ENCODE measurements at places on chromosomes 13 and 19.
A peak's percentile ranks its signal among the peaks of the same experiment; 100 is the strongest.

GRCh38 chr19:40908976-40909375 is 26.9 kb upstream of the CYP2A7 start:
- no peak for DNase-seq

DNA sequence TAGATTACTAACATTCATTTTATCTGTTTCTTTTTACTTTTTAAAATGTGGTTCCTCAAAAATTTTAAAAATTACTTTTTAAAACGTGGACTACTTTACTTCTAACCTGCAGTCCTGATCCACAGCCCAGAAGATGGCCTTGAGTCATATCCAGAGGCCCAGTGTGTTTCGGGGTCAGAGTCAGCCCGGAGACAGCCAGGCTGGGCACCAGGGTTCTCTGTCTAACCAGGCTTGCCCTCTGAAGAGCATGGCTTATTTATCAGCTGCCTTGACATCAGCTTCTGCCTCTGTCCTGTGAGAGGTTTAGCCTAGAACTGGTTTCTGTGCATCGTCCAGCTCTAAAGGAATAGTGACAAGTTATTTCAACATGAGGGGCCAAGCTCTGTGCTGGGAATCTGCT is 332.0 kb downstream of the FGF9 start:
- DNase-seq: no peak

- peak; percentile 63 for DNase-seq
Measured at GRCh38 chr13:113902986-113903775, 39.3 kb upstream of the GAS6 start.

DNA sequence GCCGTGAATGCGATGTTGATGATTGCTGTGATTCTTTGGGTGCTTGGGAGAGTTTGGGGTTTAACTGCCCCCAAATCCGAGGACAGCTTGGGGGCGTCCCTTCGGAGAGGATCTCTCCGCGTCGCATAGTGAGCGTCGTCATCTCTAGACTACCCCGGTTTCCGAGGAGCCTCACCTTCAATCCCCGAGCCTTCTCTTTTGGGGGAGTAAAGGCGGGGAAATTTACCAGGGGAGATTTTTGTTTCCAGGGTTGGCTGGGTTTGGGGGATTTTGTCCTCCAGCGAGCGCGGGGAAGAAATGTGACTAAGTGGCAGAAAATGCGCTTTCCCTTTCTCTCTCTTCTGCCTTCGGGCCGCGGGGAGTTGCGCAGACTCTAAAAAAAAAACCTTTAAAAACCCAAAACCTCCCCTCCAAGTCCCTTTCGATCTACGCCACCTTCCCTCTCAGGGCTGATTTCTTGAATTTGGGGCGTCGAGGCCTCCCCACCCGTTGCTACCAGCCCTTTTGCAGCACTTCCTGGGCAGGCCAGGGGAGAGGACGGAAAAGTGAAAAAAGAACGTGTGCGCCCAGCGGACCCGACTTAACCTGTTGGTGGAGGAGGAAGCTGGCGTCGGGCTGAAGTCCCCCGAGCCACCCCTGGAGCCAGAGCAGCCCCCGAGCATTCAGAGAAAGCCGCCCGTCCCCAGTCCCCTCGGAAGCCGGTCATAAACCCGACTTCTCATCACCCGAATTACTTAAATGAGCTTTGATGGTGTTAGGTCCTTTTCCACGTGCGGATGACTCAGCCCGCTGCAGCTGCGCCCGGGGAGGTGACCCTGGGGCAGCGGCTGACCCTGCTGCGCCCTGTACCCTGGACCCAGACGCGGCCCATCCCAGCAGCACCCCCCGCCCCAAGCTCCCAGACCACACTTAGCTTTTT is 17.7 kb downstream of the NFIX start:
- DNase-seq: peak; percentile 84

GRCh38 chr19:10516671-10517286 is 468 bp downstream of the S1PR5 start:
- DNase-seq: no peak

DNA sequence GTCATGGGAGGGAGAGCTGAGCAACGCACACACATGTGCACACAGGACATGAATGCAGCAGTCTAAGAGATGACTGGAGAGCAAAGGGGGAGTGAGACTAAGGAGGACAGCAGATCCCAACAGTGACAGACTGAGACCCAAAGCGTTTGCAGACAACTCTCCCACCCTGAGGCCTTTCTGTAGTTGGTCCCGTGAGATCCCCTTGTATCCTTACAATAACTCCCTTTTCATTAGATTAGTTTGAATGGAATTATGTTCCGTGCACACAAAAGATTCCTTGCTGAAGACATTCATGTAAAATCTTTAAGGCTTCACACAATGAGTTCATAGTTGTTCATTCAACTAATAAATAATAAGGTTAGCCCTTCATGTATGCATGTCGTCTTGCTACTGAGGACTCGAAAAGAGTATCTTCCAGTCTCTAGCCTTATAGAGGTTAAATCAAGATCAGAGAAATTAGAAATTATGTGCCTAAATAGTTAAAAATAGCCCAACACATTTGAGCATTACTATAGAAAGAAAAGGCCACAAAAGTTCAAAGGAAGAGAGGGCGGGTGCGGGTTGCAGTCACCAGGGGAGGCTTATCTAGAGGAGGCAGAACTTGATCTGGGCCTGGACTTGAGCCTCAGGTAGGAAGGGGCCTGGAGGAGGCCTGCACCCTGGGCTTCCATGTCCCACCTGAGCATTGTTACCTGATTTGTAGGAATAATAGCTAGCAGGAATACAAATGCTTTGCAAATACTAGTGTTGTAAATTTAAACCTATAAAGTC is 3.1 kb upstream of the GTF3A start:
- DNase-seq: no peak

- DNase-seq: no peak
Measured at GRCh38 chr13:28478127-28478526, 16.8 kb downstream of the FLT1 start.

DNA sequence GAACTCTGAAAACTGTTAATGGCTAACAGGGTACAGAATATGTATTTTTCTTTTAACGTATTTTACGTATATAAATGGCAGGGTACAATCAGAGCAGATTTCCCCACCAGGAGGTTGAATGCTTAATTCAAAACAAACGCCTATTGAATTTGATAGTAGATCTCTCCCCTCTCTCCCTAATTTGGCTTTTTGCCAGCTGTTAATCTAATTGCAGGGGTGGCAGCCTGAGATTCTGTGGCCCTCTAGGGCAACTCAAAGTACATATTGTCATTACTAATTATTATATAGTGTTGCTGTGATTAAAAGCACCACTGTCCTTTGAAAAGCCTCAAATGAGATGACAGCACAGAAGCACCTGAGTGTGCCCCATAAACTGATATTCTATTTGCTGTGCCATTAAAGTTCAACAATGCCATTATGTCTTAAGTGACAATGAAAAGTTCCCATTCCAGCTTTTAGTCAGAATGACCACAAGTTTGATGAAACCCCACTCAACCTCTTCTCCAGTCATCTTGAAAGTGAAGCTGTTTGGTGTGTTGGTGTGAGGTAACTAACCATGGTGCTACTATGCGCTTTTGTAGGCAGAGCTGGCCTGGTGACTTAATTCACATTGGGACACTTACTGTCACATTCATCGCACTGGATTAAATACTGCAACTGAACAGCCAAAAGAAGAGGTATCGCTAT is 351.4 kb downstream of the KCNRG start:
- DNase-seq: no peak

GRCh38 chr13:27905650-27906049 is 14.2 kb upstream of the PDX1 start:
- no peak for DNase-seq

DNA sequence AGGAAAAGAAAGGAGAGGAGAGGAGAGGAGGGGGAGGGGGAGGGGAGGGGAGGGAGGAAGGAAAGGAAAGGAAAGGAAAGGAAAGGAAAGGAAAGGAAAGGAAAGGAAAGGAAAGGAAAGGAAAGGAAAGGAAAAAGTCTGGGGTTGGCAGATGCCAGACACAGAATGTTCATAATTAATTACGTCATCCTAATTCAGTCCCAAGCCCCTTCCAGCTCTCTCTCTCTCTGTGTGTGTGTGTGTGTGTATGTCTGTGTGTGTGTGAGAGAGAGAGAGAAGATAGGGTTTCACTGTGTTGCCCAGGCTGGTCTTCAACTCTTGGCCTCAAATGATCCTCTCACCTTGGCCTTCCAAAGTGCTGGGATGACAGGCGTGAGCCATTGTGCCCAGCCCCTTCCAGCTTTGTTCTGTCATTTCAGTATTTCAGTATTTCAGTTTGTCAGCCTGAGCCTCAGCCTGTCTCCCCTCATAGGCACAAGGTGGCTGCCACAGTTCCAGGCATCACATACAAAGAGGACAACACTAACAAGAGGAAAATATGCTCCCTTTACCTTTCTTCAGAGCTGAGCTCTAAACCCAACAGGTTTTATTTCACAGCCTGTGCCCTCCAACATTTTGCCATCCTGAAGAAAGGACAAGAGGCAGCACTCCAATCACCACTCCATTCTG is 14.6 kb downstream of the IFNL3 start:
- DNase-seq: no peak

- DNase-seq: no peak
Measured at GRCh38 chr13:59340581-59340980, 823.1 kb downstream of the DIAPH3 start.

DNA sequence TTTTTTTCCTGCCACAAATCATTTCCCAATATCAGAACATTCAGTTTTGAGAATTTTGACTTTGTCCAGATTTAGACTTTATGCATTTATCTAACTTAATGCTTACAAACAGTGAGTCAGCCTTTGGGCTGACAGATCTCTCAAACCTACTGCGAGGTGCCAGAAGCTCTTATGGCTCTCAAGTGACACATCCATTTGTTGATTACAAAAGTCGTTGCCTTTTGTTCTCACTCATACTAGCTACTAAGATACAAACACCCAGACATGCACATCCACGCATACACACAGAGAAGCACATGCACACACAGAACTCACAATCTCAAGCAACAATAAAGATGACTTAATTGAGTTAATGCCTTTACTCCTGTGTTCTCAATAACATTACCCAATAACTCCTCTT is 1147.5 kb downstream of the DIAPH3 start:
- no peak for DNase-seq

DNA sequence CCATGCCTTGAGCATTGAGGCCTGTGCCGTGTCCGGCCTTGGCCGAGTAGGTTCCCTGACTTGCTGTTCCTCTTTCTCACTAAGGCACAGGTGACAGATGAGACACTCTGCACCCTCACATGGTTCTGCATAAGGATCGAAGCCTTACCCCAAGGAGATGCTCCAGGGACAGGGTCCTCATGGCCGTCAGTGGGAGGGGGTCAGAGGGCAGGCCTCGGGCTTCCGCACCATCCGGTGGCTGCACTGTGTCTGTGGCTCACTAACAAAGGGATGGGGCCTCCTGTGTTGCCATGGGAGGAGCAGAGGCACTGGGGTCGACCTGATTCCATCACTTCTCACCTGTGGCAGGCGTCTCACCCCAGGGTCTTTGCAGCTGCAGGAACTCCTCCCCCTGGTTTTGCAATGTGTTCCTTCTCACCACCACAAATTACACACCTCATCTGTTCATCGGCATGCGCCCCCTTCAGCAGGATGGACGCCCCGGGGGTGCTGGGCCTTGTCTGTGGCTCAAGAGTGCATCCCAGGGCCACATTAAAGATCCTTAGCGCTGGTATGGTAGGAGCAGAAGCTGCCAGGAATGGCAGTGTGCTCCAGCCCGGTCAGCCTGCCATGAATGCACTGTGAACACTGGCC is 113.3 kb upstream of the SOX1 start:
- no peak for DNase-seq

DNA sequence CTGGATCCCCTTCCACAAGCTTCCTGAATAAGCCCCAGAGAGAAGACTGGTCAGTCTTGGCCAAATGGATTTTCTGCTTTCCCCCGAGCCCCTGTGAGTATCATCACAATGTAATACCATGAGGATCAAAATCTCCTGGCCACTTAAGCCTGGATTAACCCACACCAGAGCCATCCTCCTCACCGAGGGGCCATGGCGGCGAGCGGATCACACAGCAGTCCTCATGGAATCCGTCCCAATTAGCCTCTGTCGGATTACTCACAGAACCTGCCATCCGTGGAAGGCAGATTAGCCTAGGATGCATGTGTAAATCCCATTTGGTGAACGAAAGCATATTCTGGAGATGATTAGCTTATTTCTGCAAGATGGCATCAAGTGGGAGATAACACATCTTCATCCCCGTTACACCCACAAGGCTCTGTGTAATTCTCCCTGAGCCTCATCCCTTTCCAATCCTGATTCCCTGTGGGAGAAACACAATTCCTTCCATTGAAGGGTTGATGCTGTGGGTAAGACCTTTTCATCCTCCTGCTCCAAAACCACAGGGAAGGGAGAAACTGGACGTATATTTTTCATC is 42.5 kb downstream of the GNG7 start:
- no peak for DNase-seq

DNA sequence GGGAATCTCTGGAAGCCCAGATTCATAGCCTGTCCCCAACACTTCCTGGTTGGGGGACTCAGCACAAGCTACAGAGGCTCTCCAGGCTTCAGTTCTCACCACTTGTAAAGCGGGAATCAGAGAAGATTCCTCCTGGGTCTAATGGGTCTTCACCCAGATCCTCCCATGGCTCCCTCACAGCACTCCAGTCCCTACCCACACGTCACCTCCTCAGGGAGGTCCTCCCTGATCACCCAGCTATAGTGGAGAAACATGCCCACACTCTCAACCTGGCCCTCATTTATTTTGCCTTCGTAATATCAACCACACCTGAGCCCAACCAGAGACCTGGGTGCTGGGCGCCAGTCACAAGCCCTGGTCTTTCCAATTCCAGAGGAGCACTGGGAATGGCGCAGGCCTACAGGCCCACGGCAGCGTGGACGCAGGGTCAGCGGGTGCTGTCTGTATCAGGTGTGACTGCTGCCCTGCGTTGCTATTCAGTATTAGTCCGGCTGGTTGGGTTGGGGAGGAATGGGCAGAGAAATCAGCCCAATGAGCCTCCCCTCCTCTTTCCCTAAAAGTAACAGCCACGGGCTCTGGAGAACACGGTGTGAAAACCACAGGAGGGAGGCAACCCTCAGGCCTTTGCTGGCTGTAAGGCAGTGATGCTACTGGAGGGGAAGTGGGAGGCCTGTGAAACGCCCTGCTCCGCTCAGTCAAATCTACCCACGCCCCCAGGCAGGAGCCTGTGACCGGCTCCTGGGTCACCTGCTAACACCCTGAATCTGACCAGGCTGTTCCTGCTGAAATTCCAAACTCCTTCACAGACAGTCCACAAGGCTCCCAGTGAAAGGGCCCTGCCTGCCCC is 5.2 kb downstream of the AKT2 start:
- no peak for DNase-seq

GRCh38 chr13:73465617-73465971 is 406.8 kb downstream of the KLF5 start:
- no peak for DNase-seq

GRCh38 chr13:58850161-58850560 is 1218.6 kb downstream of the PCDH17 start:
- no peak for DNase-seq

DNA sequence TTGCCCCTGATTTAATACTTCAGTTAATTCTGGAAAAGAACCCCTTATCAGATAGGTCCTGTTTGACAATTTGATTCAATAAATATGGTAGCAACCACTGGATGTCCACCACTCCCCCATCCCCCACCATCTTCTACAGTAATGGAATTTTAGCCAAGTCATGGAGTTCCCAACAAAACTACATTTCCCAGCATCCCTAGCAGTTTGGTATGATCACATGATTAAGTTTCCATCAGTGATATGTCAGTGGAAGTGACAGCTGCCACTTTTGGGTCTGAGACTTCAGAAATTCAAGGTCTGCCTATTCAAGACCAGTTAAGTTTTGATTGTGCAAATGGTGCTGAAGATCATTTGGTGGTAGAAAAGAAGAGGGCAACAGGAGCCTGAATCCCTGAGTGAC is 85.5 kb downstream of the CACNA1A start:
- no peak for DNase-seq
